ENCODE measurements at places on chromosomes 11 and 22.

DNA sequence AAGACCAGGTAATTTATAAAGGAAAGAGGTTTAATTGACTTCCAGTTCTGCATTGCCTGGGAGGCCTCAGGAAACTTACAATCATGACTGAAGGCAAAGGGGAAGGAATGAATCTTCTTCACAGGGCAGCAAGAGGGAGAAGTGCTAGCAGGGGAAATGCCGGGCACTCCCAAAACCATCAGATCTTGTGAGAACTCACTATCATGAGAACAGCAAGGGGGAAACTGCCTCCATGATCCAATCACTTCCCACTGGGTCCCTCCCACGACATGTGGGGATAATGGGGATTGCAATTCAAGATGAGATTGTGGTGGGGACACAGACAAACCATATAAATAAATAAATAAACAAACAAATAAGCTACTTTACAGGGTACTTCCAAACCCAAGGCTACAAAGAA lies 28.8 kb upstream of the EXPH5 start:
- DNase-seq, result no peak

GRCh38 chr22:47847131-47847890 lies 1084.9 kb downstream of the TBC1D22A start:
- DNase-seq, result no peak

DNA sequence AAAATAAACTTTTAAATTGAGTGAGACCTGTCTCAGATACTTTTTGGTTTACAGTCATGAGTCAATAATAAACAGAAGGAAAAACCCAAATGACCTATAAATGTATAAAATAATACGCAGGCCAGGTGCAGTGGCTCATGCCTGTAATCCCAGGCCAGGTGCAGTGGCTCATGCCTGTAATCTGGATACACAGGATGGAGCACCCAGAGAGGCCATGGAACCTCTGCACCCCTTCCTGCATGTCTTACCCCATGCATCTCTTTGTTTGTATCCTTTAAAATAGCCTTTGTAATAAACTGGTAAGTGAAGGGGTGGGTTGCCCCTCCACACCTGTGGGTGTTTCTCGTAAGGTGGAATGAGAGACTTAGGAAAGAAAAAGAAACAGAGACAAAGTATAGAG lies 8.9 kb upstream of the PLAAT4 start:
- DNase-seq, result no peak

DNA sequence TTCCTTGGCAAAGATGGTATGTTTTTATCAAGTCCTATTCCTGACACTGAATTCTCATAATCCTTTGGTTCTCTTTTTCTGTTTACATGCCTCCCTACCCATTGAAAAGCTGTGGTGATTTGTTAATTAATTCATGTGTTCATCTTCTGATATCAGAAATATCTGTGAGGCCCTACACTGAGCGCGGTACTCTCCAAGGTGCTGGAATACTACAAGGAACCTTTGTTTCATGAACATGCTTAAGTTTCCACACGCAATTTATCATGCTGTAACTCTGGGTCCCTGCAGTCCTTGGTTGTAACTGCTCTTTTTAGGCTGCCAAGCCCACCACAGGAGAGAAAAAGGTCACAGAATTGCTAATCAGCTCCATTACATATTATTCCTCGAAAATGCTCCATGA lies 331.8 kb downstream of the FAT3 start:
- no peak for DNase-seq

DNA sequence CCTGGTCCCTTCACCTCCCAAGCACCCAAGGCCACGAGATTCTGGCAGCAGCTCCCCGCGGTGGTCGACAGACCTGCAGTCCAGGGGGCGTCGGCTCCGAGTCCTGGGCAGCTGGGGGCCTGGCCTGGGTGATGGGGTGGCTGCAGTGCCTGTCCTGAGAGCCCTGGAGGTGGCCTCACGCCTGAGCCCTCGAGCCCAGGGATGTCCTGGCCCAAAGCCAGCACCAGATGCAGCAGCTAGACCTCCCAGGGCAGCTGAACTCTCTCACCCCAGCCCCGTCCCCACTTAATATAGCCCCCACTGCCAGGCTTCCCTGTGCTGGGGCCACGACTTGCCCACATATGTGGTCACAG lies 6.6 kb downstream of the LMNTD2 start:
- DNase-seq, result no peak

- DNase-seq, result no peak
Measured at GRCh38 chr11:96543177-96543576, 153.4 kb downstream of the JRKL start.

- DNase-seq, result no peak
Measured at GRCh38 chr11:110776081-110776480, 63.8 kb upstream of the ARHGAP20 start.

GRCh38 chr11:133503236-133503635 lies 29.1 kb downstream of the OPCML start:
- no peak for DNase-seq

DNA sequence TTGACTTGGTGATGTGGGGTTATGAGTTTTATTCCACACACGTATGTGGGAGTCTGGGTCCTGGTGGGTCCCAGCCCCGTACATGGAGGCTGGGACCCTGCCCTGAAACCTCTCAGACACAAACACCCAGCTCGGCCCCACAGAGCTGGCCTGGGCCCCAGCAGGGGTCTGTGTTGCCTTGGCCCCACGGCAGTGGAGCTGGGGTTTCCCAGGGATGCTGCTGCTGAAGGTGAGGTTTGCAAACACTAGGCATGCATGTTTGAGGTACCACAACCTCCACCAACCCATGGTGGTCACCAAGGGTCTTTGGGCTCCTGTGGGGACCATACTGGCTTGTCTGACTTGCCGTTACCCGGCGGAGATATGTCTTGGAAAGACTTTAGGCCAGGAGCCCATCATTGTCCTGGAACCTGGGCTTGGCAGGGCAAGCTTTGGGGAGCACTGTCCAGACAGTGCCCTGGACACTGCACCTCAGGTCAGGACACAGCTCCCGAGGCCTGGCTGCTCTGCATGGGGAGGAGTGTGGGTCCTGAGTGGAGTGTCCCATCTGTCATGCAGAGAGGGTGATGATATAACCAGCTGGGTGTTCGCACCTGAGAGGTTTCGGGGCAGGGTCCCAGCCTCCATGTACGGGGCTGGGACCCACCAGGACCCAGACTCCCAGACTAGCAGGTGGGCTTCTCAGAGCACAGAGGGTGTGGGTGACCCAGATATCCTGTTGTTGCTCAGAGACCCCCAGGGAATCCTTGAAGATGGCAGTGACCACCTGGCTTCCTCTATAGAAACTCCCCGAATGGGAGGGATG lies 63.3 kb downstream of the KCNQ1 start:
- no peak for DNase-seq

DNA sequence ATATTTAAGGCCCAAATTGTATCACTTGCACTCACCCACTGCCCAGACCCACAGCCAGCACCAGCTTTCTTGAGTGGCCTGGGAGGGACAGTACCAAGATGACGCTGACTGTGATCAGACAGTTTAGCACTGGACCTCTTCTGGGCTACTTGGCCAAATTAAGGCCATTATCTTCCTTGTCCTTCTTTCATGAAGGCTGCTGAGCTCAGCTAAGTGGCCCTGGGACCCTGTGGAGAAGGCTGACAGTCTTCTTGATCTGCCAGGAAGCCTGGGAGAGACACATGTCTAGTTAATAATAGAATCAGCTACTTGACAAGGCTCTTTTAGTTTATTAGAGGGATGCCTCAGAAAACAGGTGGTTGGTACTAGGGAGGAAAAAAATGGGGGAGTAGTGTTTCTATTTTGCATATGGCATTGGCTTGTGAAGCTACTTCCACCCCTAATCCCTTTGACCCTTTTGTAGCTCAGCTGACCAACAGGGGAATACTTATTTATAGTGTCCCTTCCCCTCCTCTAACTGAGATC lies 127.9 kb upstream of the NTM start:
- DNase-seq, result no peak

DNA sequence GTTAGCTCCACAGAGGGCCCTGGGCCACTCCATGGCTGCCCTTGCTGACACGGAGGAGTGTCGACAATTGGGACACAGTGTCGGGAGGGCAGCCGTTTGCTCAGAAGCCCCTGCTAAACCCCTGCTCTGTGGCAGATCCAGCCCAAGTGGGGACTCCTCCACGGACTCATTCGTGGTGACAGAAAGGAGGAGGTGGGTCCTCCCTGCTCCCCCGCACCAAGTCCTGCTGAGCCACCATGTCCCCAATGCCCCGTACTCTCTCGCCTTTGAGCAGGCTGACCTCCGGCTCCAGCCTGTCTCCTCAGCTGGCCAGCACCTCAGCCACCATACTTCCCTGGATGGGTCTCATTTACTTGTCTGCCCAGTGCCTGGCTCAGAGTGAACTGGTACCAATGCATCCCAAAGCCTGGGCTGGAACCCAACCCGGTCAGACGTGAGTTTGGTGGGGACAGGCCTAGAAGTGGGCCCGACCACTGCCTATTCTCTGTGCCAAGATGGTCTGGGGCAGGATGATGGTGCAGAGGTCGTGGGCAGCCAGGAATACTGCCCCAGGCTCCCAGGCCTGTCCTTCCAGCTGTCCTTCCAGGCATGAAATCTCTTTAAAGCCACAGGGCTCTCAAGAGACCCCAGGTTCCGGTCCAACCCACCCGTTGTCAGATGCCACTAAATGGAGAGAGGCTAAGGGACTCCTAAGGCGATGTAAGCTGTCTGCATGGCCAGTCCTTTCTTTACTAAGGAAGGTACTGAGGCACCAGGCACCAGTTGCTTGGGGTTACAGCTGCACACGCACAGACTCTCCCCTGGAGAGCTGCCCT lies 4.3 kb downstream of the CBX6 start:
- DNase-seq, result no peak

- DNase-seq, result no peak
Measured at GRCh38 chr22:41050883-41051282, 41.5 kb upstream of the EP300 start.

GRCh38 chr11:128239306-128239705 lies 348.1 kb downstream of the ETS1 start:
- DNase-seq, result no peak

DNA sequence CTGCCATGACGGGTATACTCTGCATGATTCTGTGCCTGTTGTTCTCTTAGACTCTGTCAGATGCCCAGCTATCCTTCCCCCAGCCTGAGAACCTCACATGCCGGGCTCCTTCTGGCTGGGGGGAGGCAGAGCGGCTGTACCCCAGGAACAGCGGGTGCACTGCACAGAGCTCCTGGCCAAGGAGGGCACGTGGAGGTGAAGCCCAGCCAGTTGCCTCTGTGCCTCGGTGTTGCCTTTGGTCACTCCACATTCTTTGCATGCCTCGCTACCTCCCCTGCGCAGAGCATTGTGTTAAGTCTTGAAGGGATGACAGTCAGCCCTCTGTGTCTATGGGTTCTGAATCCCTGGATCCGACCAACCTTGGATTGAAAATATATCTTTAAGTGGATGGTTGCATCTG lies 77.7 kb downstream of the FEZ1 start:
- DNase-seq, result no peak

GRCh38 chr22:38452373-38453065 lies 2.5 kb downstream of the KCNJ4 start:
- DNase-seq, result no peak

GRCh38 chr11:97361812-97362378 lies 972.1 kb downstream of the JRKL start:
- DNase-seq, result no peak

GRCh38 chr11:69667619-69668604 lies 7.2 kb downstream of the LTO1 start:
- no peak for DNase-seq

GRCh38 chr22:38783095-38783615 lies 10.8 kb downstream of the DNAL4 start:
- DNase-seq, result no peak

DNA sequence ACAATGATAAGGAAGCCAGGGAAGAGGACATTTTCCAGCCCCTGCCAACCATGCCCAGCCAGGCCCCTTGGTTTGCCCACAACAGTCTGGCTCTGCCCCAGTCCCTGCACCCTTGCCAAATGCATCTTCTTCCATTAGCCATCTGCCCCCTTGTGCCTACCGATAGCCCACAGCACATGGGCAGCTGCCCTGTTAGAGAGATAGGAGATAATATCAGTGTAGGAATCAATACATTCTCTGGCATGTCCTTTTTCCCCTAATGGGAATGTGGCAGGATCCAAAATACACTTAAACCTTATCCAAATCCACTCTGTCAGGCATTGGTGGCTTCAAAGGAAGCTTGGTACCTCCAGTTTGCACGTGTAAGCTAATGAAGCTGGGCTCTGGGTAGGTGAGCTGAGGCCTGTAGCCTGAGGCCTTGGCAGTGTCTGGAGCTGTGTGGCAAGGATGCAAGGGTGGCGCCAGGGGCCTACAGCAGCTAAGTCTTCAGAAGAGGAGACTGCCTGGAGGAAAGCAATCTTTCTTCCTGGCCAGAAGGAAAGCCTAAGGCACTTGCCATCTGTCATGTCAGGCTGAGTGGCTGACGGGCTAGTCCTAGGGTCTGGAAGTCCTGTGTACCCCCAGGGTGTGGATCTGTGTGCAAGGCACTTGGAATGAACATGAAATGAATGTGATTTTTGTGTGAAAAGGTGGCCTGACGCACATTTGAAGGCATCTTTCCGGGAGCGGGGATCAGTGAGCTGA lies 164.2 kb upstream of the TBCEL start:
- DNase-seq, result no peak

DNA sequence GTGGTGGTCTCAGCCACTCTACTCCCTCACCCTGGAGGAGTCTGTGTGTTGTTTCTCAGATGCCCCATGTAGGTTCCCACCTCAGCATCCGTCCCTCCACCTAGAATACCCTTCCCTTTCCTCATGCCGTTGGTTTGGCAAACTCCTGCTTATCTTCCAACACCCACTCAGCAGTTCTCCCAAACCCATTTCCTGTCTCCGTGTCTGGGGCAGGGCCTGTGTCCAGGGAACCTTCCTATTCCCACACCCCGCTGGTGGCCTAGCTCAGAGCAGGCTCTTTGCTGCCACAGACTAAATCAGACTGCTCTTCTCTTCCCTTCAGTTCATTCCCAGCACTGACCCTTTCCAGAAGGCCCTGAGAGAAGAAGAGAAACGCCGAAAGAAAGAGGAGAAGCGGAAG lies 7.5 kb upstream of the SREBF2 start:
- DNase-seq, result no peak

- DNase-seq, result no peak
Measured at GRCh38 chr22:46857142-46857884, 94.9 kb downstream of the TBC1D22A start.

DNA sequence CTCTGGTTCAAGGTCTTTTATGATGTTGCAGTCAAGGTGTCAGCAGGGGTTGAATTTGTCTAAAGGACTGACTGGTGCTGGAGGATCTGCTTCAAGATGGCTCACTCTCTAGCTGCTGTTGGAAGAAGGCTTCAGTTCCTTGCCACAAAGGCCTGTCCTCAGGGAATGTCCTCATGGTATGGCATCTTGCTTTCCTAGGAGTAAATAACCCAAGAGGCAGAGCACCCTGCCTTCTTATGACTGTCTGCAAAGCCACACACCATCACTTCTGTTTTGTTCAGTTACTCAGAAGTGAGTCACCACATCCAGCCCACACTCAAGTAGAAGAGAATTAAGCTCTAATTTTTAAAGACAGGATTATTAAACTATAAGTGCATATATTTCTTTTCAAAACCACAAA lies 45.2 kb downstream of the PLAAT5 start:
- peak; percentile 29 for DNase-seq

Measured in stimulated activated CD4-positive, alpha-beta T cell treated with anti-CD3 and anti-CD28 coated beads, Interleukin-4, amount 100 ng/mL, for 24 hours (primary cell).